Activated naive CD8-positive, alpha-beta T cell treated with anti-CD3 and anti-CD28 coated beads, Interleukin-2, amount 10 ng/mL, durations not matched to agents 7 days and 5 days (primary cell): ENCODE measurements at places on chromosomes 4 and X. TPM values are rescaled to one million over a fixed set of nuclear protein-coding genes. Genes with fewer than 3 reads are reported as not detected.

The SSX1 gene
- not detected for total RNA-seq

- DNase-seq: no peak
These were observed 2.7 kb upstream of the GEMIN8 start for GRCh38 chrX:14032406-14032805.

DNA sequence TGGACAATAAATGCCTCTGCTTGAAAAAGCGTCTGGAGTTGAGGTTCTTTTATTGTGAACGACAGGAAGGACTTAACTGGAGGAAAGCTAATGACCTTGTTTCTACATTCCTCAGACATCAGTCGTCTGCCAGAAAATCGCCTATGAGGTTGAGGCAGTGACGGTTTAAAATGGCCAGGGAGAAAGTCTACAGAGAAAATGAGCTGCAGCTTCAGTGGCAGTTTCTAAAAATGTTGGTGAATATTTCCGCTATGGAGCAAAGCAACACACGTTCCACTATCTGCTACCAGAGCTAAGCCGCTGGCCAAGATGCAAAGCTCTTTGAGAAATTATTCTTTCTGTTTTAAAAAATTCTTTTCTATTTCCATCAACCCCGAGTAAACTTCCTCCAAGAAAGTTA lies 116.9 kb upstream of the GALNT7 start:
- DNase-seq: no peak

The NAP1L5 gene
- 3.3 TPM for total RNA-seq

DNA sequence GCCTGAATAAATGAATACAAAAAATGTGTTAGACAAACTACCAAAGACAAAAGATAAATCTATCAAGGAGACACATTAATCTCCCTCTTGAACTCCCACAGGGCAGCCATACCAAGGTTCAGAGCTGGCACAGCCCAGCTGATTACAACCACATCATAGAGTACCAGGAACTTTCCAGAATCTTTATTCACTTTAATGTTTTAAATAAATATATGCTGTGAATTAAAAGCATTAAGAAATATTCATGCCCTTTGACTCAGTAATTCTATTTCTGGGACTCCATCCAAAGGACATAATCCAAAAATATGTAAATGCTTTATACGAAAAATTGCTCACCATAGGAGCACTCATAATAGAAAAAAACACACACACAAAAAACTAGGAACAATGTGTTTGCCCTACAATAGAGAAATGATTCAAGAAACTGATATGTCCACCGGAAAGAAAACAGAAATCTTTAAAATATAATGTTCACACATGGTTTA lies 126.0 kb downstream of the LDB2 start:
- no peak for DNase-seq

The SLC6A14 gene
- not detected for total RNA-seq

GRCh38 chr4:8157944-8158709 lies 486 bp downstream of the ABLIM2 start:
- DNase-seq: no peak

- DNase-seq: no peak
These were observed 143.8 kb downstream of the ACTRT1 start for GRCh38 chrX:127908384-127908783.

The GYPE gene
- total RNA-seq: 3.5 TPM

The GPRIN3 gene
- 23.9 TPM for total RNA-seq

DNA sequence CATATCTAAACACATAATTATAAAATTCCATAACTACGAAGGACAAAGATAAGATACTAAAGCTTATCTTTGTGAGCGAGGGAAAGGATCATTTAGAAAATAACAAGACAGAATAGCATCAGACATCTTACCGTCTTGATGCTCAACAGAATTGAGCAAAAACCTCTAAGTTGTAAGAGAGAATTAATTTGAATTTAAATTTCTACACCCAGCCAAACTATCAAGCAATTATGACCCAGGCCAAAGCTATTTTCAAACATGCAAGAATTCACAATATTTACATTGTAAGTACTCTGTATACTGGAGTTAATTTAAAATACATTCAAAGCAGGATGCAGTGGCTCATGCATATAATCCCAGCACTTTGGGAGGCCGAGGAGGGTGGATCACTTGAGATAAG lies 16.5 kb downstream of the CLOCK start:
- DNase-seq: no peak

DNA sequence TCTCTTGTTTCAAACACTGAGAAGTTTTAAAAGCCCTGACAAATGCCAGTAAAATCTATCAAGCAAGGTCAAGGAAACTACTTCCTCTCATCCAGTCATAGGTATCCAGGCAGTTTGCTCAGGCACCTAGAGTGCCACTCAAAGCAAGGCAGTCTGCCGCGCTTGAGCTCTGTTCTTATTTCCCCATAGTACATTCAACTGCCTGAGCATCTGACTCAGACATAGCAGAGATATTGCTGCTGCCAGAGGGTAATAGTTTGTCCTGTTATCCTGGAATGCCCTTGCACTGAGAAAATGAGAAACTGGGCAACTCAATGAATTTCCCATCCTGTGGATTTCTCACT lies 16.1 kb upstream of the ATP8A1 start:
- DNase-seq: no peak

GRCh38 chr4:38034986-38035882 lies 75.0 kb downstream of the PTTG2 start:
- no peak for DNase-seq

The RAI2 gene
- not detected for total RNA-seq

GRCh38 chrX:56812515-56813105 lies 83.6 kb downstream of the NBDY start:
- no peak for DNase-seq

DNA sequence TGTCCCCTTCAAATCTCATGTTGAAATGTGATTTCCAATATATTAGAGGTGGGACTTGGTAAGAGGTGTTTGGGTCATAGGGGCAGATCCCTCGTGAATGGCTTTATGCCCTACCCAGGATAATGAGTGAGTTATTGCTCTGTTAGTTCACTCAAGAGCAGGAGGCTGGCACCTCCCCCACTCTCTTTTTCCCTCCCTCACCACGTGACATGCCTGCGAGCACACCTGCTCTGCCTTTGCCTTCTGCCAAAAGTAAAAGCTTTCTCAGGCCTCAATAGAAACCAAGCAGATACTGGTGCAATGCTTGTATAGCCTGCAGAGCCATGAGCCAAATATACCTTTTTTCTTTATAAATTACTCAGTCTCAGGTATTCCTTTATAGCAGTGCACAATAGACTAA lies 286.3 kb upstream of the UGT8 start:
- no peak for DNase-seq

The TRIM60 gene
- not detected for total RNA-seq

GRCh38 chr4:136731025-136731424 lies 801.3 kb downstream of the PCDH18 start:
- DNase-seq: no peak

The COL25A1 gene
- 0.67 TPM for total RNA-seq

GRCh38 chr4:89447543-89447942 lies 139.9 kb upstream of the GPRIN3 start:
- no peak for DNase-seq

The FSTL5 gene
- not detected for total RNA-seq

DNA sequence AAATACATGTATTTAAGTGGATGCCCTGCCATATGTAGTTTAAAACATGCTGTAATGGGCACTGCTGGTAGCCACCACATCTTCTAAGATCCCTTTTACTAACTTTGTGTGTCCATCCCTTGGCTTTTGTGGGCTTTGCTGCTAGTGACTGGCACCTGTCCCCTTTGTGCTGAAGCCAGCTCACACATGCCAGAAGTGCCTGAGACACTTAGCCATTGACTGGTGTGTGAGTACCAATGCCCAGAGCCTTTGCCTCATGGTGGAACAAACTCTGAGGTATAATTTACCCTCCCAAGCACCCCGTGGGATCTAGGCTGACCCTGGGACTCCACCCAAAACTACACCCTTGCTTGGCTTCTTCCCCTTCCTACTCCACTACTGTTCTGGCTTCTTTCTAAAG lies 33.0 kb downstream of the ARHGAP6 start:
- no peak for DNase-seq
